Activated CD8-positive, alpha-beta memory T cell treated with anti-CD3 and anti-CD28 coated beads, Interleukin-2, amount 50 U/mL, for 4 hours (primary cell): ENCODE measurements at places on chromosomes 1 and 21.

DNA sequence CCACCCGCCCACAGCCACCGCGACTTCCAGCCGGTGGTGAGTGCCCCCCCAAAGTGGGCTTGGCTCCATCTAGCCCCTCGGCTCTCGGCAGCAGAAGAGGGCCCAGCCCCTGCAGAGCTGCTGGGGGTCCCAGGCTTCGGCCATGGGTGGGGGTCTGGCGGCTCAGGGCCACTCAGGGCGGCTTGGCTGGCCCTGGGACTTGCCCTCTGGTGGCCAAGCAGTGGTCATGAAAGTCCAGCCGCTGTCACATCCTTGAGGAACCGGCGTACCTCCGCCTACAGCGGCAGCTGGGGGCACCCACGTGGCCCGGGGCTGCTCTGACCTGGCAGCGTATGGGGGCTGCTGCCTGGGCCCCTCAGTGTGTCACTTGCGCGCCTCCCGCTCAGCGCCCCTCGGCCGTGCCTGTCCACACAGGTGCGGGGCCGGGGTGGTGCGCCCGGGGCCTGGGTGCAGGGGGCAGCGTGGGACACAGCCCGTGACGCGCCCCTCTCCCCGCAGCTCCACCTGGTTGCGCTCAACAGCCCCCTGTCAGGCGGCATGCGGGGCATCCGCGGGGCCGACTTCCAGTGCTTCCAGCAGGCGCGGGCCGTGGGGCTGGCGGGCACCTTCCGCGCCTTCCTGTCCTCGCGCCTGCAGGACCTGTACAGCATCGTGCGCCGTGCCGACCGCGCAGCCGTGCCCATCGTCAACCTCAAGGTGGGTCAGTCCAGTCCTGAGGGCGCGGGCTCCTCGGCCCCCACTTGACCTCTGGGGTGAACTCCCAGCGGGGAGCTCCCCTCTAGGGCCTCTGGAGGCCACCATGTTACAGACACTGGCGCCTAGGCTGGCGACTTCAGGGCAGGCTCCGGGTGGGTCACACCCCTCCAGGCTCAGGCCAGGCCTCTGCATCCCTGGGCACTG is 32.4 kb downstream of the SLC19A1 start:
- DNase-seq = no peak

DNA sequence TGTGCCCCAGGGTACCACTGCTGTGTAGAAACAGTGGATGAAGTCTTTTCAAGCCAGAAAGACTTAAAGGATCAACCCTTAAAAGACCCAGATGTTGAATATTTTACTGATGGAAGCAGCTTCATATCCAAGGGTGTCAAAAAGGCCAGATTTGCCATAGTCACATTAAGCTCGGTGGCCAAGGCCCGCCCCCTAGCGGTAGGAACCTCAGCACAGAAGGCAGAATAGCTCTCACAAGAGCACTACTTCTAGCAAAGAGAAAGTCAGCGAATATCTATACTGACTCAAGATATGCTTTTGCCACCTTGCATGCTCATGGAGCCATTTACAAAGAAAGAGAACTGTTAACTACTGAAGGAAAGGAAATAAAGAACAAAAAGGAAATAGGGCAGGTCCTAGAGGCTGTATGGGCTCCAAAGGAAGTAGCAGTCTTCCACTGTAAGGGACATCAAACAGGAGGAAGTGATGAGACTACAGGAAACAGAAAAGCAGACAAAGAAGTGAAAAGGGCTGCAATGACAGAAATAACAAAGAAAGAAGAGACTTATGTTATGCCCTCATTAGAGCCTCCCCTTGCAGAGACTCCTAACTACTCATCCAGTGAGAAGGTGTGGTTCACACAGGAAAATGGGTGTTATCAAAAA is 90.5 kb downstream of the LIPI start:
- peak; percentile 22 for DNase-seq

GRCh38 chr1:198543670-198544260 is 3.3 kb upstream of the ATP6V1G3 start:
- DNase-seq = no peak

DNA sequence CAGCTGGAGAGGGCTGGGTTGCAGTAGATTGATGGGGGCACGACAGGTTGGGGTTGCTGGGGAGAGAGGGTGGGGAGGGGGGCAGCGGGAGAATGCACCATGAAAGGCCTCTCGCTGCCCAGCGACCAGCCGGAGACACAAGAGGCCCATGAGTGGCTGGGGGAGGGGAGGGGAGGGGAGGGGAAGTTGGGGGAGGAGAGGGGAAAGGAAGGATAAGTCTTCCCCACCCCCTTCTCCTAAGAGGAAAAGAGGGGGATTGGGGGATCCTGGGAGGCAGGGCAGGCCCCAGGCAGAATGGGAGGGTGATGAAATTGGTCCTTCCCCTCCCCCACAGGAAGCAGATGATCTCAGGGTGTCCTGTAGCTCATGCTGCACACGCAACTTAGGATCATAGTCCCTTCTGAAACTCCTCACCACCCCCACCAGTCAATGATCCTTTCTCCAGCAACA is 45.7 kb downstream of the PAX7 start:
- DNase-seq = no peak

DNA sequence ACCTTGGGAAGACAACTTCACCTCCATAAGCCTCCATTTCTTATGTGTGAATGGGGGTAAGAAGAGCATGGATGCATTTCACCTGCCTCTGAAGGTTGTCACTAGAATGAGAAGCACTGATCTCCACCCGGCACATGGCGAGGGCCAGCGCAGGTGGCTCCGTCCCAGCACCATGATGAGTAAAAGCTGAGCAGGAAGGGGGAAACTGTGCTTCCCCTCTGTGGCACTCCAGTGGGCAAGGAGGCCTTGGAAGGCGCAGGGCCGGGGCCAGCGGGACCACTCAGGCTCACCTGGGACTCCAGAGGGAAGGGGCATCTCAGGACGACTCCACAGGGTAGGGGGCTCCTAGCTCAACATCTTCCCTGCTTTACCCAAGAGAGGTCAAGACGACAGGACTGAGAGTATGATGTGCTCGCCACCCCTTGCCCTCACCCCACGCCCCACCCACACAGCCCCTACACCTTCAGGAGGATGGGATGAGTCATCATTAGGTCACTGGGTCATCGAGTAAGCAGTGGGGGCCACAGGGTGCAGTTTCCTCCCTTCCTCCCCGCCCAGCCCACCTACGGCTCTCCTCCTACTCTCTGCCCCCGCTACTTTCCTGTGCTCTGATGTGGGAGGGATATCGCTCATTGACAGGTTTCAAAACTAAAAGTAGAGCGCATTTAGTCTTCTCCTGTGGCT is 112.1 kb downstream of the HIVEP3 start:
- peak; percentile 75 for DNase-seq

- no peak for DNase-seq
Measured at GRCh38 chr1:246891105-246891504, 40.6 kb downstream of the AHCTF1 start.

DNA sequence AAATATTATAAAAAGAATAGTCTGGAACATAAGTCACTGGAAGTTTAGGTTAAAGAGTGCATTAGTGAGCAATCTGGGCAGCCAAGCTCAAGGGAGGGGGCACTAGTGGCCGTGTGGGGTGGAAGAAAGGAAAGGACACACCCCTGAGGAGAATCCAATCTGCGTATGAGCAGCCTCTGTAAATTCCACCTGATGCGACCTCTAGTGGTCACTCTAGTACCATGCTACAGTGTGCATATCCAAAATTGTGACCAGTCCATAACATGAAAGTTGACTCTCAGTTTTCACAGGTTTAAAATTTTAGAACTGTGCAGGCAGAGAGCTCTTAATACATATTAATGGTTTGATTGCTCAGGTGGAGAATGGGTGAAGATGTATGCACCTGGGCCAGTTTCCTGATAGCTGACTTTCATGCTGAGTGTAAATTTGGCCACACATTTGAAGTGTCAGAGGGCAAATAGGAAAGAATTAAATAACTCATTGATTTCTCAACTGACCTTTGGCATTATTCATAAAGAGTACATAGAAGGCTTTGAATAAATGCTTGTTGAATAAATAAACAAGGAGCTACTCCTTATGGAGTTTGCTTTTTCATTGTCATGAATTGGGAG is 105.9 kb upstream of the C21orf91 start:
- DNase-seq = peak; percentile 33

DNA sequence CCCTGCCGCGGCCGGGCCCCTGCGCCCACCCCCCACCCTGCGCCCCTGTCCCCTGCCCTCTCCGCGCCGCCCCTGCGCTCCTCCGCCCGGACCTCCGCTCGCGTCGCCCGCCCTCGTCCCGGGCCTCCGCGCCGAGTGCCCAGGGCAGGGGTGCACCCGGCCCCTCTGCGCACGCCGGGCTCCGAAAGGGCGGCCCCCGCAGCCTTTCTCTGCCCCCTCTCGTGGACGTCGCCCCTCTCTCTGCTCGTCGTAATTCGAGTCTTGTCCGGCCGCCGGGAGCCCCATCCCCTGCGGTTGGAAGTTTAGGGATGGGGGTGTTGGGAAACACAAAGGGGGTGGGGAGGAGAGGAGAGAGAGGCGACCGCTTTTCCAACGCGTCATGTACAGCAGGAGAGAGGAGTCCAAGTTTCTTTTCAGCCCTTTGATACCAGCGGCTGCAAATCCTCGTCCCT is 407 bp downstream of the GALNT2 start:
- no peak for DNase-seq

GRCh38 chr1:217747156-217747769 is 116.1 kb downstream of the SPATA17 start:
- DNase-seq = no peak

DNA sequence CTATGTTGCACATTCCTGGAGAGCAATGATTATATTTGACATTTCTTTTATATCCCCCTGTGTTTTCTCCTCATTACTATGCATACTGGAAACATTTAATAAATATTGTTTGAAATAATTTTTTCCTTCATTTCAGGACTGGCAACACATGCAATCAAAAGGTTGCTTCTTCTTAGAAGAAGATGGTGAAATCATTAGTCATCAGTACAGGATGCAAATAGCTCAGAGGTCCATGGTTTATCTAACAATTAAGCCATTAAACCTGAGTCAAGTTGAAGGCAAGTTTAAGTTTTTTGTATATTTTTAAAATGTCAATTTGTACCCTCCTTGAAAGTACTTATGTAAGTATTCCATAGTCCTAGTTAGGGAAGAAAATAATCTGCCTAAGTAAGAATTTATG is 22.5 kb downstream of the EFCAB7 start:
- no peak for DNase-seq

- peak; percentile 87 for DNase-seq
Measured at GRCh38 chr1:2545754-2546514, 10.2 kb upstream of the TNFRSF14 start.

GRCh38 chr1:201450721-201451291 is 18.2 kb downstream of the PHLDA3 start:
- DNase-seq = no peak

DNA sequence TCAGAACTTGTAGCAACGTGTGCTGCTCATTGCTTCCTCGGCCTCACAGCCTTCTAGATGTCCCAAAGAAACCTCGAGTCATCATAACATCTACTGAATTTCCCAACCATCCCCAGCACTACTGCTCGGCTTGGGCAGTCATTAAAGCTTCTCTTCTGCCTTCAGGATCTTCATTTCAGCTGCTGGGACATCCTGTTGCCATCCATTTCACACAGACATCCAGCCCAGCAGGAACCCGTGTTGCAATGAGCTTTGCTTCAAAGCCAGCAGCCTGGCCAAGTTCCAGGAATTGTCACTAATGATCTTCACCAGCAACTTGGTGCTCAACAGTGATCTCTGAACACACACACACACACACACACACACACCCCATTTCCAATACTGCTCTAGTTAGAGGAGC is 18.5 kb downstream of the WLS start:
- DNase-seq = no peak

DNA sequence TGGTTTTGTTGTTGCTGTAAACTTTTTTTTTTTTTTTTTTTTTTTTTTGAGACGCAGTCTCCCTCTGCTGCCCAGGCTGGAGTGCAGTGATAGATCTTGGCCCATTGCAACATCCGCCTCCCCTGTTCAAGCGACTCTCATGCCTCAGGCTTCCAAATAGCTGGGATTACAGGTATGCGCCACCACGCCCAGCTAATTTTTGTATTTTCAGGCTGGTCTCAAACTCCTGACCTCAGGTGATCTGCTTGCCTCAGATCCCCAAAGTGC is 78.9 kb upstream of the SLC45A1 start:
- DNase-seq = no peak

DNA sequence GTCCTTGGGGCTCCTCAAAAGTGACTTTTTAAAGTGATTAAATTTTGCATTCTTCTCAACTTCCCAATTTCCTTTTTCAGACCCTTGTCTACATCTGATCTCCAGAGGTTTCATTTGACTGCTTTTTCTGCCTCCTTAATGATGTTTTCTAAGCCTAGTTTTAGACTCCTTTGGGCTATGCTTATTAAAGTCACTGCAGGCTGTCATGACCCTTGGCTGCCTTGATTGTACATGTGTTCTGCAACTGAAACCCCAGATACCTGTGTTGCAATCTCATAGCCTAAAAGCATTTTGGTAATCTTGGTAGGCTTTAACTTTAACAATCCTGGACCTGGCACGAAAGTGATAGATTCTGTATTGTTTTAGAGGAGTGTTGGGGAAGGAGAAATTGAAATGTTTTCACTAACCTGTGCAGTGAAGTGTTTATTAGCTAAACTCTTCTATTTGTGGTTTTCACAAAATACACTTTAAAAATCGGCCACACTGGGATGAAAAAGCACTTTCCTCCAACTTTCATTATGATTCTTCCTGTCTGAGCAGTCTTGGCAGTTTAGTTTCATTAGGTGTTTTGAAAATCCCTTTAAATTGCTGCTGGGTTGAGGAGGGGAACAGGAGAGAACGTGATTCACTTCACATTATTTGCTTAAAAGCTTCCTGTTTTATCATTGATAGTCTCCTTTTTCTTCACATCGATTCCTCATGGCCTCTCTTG is 4.9 kb downstream of the MACO1 start:
- no peak for DNase-seq

- DNase-seq = no peak
Measured at GRCh38 chr1:38047603-38048141, 1.1 kb upstream of the POU3F1 start.

- DNase-seq = no peak
Measured at GRCh38 chr1:162397039-162397448, 14.9 kb downstream of the SH2D1B start.

GRCh38 chr1:233598891-233599541 is 14.9 kb upstream of the KCNK1 start:
- DNase-seq = no peak

GRCh38 chr1:95893921-95894320 is 659.9 kb downstream of the RWDD3 start:
- DNase-seq = no peak

- no peak for DNase-seq
Measured at GRCh38 chr1:39110325-39110851, 84.2 kb downstream of the NDUFS5 start.

GRCh38 chr1:231590453-231591198 is 36.0 kb upstream of the DISC1 start:
- peak; percentile 29 for DNase-seq

GRCh38 chr1:180606155-180606554 is 25.7 kb upstream of the XPR1 start:
- DNase-seq = no peak

- no peak for DNase-seq
Measured at GRCh38 chr1:230632273-230632873, 9.9 kb upstream of the COG2 start.

- DNase-seq = no peak
Measured at GRCh38 chr1:15965228-15965767, 10.6 kb downstream of the ZBTB17 start.

GRCh38 chr1:153944005-153944826 is 2.3 kb downstream of the DENND4B start:
- no peak for DNase-seq
